ENCODE measurements at places on chromosomes 2 and 18.

DNA sequence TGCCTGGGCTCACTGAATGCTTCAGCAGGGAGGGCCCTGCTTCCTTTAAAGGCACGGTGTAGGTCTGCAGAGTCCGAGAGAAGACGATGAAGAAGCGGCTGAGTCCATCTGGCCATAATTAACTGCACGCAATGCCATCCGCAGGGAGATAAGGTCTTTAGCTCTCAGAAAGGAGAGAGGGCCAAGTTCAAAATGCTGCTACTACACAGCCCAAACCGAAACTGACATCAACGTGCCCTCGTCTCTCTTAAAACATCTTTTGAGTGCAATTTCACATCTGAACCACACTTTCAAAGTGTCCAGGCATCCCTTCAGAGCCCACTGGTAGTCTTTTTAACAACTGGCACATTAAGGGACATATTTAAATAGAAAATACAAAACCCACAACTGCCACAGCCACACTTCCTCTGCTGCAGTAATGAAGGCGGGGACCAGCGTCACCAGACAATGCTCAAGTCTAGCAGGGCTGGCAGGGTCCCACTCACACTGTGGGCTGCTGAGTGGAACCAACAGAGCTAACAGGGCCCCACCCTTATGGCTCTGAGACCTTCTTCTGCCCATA, 35.8 kb downstream of the ST3GAL5 start:
- DNase-seq, result peak; percentile 14

- DNase-seq, result no peak
These were observed 2.6 kb downstream of the BZW1 start for GRCh38 chr2:200814276-200814815.

- DNase-seq, result no peak
These were observed 183.0 kb downstream of the PHLPP1 start for GRCh38 chr18:62898359-62898758.

- DNase-seq, result no peak
These were observed 41.9 kb downstream of the MARCO start for GRCh38 chr2:118983915-118984314.

DNA sequence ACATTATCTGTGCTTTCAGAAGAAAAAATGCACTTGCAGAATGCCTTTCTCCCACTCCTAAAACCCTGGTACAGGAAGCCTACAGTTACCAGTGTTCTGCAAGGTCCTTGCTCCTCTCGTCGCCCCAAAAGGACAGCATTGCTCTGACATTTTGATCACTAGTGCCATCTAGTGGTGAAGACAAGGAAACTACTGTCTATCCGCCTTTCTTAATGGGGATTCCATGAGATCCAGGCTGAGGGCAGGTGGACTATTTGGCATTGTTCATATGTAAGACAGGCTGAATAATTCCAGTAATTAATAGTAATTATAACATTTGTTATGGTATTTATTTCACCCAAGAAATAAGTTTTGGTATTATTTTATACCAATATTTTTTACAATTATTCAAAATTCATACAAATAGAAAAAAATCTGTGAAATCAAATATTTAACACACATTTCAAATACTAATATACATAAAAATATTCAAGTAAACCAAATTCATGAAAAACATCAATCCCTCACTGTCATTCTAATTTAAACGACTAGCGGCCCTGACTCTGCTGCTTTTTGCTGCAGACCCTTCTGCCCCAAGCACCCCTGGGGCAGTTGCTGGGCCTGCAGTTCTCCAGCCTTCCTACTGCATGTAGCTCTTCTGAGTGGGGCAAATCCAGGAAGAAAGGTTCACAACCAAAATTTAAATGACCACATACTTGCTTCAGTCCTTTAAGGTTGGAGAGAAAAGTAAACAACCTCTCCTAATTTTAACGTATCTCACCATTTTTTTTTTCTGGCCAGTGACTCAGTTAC, 19.0 kb downstream of the TPGS2 start:
- peak; percentile 75 for DNase-seq

DNA sequence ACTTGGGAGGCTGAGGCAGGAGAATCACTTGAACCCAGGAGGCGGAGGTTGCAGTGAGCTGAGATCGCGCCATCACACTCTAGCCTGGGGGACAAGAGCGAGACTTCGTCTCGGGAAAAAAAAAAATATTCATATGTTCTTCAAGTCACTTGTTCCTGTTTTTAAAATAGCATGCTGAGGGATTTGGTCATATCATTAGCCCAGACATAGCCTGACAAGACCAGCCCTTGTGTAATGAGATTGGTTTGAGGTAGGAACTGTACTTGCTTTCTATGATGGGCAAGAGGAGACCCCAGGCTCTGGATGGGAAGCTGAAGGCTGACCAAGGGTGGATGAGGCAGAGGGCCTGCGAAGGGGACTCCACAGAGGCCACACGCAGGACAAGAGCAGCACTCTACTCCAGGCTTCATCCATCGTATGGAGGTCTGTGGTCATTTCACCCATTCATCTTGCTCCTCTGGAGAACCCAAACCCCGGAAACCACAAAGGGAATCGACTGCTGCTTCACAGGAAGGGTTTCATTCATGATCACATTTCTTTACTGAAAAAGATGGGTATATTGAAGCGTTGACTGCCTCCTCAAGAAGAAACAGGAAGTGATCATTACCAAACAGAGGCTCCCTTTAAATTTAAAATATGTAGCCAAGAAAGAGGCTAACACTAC, 87.1 kb upstream of the ZNF397 start:
- no peak for DNase-seq

GRCh38 chr2:98519156-98519555, 74.5 kb downstream of the INPP4A start:
- DNase-seq, result no peak

DNA sequence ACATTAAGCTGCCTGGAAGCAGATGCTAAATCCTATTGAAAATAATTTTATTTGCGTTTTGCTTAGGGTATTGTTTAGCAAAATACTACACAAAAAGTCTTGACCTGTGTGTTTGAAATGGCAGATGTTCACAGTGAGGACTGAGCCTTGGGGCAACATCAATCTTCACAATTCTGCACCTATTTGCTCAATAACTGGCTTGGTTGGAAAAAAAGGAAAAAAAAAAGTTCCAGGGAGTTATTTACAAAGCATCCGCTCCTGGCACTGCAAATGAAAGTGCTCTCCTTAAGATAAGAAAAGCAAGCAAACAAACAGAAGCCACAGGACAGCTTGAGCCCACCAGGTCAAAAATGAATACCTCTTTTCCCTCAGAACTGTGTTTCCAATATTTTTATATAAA, 77.7 kb downstream of the MAP2 start:
- DNase-seq, result no peak

- DNase-seq, result no peak
These were observed 30.2 kb downstream of the CERKL start for GRCh38 chr2:181626671-181627070.

GRCh38 chr18:25459814-25460213, 107.8 kb upstream of the ZNF521 start:
- peak; percentile 30 for DNase-seq

DNA sequence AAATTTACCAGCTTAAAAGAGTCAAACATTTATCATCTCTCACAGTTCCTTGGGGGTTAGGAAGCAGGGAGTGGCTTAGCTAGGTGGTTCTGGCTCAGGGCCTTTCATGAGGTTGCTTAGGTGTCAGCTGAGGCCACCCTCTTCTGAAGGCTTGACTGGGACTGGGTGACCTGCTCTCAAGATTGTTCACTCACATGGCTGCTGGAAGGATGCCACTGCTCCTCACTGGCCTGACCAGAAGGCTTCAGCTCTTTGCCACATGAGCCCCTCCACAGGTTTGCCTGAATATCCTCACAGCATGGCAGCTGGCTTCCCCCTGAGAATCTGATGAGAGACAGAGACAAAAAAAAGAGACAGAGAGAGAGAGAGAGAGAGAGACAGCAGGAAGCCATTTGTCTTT, 17.3 kb upstream of the RNF152 start:
- no peak for DNase-seq

DNA sequence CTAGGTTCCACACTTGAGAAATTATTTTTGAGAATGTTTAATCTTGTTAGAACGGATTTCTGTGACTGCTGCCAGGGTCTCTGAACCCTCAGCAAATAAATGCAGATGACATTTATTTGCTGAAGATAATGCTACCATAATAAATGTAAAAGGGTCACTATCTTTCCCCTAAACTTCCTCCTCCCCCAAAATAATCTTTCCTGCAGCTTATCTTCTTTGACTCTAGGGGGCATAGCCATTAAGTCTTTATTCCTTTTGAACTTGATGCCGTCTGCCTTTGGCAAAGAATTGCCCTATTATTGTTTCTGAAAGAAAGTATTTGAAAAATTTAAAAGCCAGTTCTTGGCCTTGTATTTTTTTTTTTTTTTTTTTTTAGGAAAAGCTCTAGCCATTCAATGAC, 63.6 kb upstream of the ACSL3 start:
- DNase-seq, result peak; percentile 27

DNA sequence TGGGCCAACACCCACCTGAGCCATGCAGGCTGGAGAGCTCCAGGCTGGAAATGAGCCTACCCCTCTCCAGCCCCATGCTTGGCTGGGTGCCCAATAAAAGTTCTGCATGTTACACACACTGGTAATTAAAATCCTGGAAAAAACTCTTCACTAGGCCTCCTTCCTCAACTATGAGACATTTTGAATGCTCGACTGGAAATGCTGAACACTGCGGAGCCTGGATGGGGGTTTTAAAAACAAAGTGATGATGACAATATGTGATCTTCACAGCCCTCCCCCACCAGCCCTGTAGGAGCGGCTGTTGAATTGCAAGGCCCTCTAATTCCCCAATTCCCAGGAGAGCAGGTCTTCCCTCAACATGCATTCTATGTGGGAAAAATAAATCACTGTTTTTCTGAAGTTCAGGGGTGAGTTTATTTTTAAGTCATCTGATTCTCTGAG, 179.2 kb downstream of the TTC32 start:
- peak; percentile 88 for DNase-seq

DNA sequence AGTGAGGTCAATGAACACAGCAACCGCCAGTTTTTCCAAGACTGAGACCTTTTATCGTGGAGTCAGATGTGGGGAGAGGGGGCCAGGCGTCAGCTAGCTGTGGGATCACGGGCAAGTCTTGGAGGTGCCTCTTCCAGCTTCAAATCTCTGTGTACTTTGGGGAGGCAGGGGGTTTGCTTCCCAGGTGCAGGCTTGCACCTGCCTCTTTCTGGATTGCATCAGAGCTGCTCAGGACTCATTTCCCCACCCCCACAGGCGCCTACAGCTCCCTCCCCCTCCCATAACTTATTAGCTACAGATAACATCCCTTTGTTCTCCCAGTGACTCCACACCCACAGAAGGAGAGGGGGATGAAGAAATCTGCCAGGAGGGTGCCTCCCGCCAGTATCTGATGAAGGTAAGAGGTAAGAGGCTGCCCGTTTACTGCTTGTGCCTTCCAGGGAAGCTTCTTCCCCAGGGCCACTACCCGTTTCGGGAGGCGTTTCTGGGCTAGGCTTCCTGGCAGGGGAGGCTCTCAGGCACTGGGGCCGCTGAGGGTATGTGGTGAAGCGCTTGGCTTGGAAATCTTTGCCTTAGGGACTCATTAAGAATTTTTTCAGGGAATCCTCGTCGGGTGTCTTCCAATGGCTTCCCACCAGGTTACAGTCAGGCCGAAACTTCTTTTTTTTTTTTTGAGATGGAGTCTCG, 18.8 kb upstream of the MRPL33 start:
- DNase-seq, result no peak

DNA sequence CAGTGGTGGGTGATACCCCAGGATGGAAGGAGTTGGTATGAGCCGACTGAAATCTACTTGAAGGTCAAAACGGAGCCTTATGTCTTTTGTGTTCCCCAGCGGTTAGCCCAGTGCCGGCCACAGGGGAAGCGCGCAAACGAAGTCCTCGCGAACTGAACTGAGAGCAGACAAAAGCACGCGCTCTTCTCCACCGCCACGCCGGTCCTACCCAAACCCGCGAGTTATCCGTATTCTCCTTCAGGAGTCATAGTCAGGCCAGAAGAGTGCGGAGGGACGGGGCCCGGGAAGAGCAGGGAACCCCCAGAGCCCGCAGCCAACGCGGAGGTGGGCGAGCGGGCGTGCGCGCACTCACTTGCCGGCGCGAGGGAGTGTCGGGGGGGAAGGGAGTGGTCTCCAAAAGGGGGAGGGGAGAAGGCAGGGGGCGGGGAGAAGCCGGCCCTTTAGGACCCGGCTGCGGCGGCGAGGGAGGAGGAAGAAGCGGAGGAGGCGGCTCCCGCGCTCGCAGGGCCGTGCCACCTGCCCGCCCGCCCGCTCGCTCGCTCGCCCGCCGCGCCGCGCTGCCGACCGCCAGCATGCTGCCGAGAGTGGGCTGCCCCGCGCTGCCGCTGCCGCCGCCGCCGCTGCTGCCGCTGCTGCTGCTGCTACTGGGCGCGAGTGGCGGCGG, at the start of gene IGFBP2:
TSS of gene IGFBP2 (plus strand) at position 469 of the 664 bp plus-strand sequence. CDS start at position 573, 104 bp downstream.
- DNase-seq, result peak; percentile 34

DNA sequence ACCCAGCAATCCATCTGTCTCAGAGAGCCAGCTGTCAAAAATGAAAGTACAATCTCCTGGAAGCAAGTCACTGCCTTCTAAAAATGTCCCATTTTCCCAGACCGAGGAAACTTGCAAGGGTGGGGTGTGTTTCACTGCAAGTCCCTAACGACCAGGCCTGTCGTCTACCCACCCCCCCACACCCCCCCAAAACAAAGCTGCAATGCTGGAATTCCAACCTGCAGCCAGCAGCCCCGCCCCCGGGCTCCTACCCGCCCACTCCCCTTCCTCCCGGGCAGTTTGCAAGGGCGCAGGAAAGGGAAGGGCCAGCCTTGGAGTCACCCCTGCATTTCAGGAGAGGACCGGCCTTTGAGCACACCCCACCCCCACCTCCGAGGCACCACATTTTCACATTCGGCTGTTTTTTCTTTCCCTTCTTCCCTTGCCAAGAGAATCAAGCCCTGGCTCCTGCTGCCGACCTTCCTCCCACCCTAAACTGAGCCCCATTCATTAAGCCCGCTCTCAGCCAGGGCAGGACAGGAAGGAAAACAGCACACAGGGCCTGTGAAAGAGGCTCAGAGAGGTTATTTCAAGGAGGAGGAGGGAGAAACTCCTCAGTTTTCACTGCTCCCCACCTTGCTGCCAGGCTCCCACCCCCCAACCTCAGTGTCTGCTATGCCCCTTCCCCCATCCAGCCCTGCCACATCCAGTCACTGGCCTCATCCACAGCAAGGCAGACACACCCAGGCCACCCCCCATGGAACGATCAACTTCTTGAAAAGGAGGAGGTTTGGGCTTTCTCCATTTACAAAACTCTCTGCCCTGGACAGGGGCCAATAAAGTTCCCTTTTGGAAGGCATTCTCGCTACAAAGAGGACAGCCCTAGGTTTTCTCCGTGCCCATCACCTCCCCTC, 11.3 kb downstream of the SMAD7 start:
- peak; percentile 53 for DNase-seq
